ENCODE measurements at places on chromosomes 16 and 17.

GRCh38 chr17:19260958-19261357, 23.8 kb downstream of the EPN2 start:
- DNase-seq: no peak

- DNase-seq: no peak
Observed at GRCh38 chr16:369275-369865, 968 bp downstream of the MRPL28 start.

DNA sequence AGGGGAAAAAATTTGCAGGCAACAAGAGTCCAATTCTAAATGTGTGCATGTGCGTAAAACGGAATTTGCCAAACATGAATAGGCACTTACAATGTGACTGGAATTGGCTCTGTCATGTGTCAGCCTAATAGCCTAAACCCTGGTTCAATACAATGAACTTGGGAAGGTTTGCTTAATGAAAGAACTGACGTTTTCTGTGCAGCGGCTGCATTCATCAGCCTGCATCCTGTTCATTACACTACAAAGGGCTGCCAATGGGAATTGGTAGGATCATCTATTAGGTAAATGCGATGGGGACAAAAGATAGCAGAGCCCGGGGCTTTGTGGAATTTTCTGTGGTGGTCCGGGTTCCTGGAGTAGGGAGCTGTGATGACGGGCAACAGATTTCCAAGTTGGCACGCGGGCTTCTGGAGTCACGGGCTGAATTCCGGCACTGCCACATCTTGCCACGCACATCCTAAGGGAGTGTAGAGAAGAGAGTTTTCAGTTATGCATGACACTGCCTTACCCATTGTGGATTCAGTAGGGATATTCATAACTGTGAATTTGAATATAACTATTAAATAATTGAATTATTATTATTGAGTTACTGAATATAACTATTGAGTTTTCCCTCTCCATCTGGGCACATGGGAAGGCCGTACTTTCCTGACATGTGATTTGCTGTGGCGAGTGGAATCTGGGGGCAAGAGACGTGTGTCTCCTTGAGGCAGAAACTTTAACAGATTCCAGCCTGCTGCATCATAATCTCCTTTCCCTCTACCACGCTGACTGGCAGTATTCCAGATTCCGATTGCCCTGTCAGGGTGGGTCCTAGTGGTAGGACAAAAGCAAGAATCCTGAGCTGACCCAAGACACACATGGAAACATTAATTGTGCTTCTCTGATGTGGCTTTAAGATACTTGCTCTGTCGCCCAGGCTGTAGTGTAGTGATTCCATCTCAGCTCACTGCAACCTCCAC, 565.6 kb downstream of the WWOX start:
- DNase-seq: no peak

- DNase-seq: no peak
Observed at GRCh38 chr16:23401139-23401538, 51.9 kb downstream of the COG7 start.

- DNase-seq: no peak
Observed at GRCh38 chr17:9705745-9706144, 60.4 kb downstream of the USP43 start.

- no peak for DNase-seq
Observed at GRCh38 chr16:85652431-85653221, 36.1 kb downstream of the GINS2 start.

- no peak for DNase-seq
Observed at GRCh38 chr17:81599719-81600486, 37.0 kb downstream of the NPLOC4 start.

DNA sequence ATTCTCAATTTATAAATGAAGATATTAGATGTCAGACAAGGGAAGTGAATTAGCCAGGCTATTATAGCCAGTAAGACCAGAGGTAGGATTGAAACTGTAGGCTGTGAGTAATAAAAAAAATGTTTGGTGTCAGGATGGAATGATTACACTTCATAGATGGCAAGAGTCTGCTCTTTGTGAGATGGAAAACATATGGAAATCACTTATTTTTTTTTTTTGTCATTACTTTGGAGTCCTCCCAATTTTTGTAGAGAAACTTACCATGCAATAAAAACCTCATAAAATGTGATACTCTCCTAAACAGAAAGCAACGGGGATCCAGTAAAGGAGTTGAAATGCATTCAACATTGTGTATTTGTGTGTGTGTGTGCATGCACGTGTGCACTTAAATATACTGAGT, 532.7 kb upstream of the CDH8 start:
- no peak for DNase-seq

DNA sequence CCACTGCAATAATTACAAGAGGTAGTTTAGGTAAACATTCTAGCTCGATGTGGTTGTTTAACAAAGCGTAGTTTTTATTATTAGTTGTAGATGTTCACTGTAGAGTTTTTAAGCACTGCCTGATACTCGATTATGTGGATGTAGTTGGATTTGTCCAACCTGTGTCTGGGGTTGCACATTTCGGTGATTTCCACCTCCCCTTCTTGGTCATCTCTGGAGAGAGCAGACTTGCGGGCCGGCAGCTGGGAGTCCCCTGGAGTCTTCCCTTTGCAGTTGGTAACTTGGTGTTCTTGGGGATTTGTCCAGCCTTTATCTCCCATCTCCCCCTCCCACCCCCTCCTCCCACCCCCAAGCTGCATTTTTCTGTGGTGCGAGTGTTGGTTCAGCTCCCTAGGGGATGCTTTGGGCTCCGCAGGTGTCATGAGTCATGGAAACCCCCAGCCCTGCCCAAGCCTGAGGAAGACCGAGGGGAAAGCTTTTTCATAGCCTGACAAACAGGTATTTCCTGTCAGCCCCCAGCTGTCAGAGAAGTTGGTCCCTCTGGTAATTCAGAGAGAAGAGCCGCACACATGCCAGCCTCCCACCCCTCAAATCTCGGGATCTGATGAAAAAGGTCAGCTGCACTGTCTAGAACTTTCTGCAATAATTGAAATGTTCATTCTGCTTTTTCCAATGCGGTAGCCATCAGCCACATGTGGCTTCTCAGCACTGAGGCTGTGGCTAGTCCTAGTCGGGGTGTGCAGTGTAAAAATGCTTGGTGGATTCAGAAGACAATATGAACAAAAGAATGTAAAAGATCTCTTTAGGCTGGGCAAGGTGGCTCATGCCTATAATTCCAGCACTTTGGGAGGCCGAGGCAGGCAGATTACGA, 50.3 kb downstream of the KSR1 start:
- DNase-seq: no peak

DNA sequence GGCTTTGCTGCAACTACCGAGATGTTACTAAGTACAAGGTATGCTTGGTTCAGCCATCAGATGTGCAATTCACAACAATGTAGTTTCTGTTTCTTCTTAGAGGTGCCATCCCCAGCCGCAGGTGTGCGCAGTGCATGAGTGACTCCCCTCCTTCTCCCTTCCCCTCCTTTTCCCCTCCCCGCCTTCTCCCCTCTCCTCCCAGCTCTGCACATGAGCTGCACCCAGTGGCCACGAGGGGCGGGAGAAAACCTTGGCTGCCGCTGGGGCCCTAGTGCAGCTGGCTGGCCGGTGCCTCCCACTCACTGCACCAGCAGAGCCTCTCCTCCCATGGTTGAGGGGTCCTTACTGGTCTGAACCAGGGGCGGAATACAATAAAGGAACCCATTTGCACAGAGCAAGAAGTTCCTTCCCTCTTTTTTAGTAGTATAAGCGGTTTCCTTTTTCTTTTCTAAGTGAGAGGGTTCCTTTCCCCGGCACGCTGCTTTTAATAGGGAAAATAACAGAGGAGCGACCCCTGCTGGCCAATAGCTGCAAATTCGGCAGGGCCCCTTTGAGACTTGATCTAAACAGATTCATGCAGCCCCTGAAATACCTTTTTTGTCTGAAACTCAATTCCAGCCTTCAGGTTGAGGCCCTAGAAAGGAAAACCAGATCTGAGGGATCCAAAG, 7.8 kb upstream of the CCL15 start:
- DNase-seq: no peak
